Activated CD4-positive, alpha-beta T cell treated with anti-CD3 and anti-CD28 coated beads, Interleukin-2, amount 50 U/mL, for 16 hours (primary cell): ENCODE measurements at places on chromosomes 6 and 20.

GRCh38 chr20:13681248-13682125 is 42.8 kb upstream of the TASP1 start:
- DNase-seq, result peak; percentile 69

- DNase-seq, result peak; percentile 96
Observed at GRCh38 chr6:27138837-27139755, 108.4 kb upstream of the PRSS16 start.

- DNase-seq, result peak; percentile 57
Observed at GRCh38 chr6:166586424-166587156, at the start of gene RAMACL. Gene RAMACL, minus strand, starts transcription at chr6:166586678. Its CDS starts 201 bp downstream, at chr6:166586477.

DNA sequence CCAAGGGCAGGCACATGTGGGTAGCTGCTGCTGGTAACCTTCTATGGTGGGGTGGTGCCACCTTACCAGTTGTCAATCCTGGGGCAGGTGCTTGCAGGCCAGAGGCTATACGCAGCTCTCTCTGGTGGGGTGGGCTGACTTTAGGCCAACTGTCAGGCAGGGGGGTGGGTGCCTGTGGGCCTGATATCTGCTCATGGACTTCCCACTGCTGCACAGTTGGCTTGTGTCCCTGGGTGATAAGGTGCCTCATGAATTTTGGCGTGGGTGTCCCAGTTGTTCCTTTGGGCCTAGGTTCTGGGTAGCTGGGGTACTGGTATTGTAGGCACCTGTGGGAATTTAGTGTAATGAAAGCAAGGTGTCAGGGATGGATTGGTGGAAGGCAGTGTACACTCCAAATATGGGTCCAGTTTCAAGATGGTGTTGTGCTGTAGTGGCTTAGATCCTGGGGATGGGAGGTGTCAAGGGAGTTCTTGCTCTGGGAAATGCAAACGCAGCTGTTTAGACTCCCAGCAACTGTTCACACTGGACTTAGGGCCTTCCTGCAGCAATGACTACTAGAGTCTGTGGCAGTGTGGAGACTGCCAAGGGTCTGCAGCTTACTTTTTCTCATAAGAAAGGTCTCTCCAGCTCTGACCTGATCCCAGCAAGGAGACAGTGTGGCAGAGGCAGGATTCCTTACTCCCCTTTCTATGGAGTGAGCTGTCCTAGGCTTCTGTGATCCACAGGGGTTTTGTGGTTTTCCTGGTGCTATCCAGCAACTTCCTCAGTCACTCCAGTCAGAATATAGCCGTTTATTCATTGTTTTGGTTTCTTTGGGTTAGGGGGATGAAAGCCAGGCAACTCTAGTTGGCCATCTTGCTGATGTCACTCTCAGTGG is 128.2 kb downstream of the CRYBG1 start:
- DNase-seq, result no peak
